CD4-positive, alpha-beta T cell treated with Interleukin-15 for 4 hours (primary cell): ENCODE measurements at places on chromosomes 6 and 20.

GRCh38 chr20:17530716-17531664 lies at the start of gene BFSP1:
TSS of gene BFSP1 (minus strand) at chr20:17531379. CDS start at chr20:17531329, 50 bp downstream.
- peak; percentile 34 for DNase-seq

DNA sequence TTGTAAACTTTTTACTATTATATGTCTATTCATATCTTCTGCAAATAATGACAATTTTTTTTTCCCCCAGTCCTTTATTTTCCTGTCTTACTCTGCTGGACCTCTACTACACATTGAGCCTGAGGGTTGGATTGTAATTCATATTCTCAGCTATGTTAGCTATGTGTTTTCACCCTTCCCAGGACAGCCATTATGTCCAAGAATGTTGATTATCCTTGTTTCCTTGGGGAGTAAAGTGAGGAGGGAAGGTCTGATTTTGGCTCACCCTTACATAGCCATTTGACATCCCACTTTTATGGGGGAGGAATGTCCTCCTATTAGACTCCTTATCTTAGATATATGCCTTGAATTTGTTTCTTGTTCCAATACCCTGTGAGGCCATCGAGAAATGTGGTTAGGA lies 17.6 kb upstream of the TBC1D32 start:
- DNase-seq = no peak

DNA sequence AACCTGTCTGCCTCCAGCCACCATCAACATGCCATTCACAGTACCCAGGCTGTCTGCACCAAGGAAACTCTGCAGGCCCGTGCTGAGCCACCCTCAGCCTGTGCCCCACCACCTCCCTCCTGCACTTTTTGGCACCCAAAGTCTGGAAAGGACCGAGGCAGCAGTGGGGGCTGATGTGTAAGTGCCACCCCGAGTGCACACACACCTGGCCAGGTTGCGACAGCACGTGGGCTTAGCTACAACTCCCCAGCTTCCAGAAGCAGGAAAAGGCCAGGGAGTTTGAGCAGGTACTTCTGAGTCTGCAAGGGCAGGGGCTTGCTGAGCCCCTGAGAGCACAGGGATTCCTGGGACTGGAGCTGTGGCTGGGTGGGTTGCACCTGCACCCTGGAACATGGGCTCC lies 303.3 kb upstream of the OPRM1 start:
- no peak for DNase-seq

DNA sequence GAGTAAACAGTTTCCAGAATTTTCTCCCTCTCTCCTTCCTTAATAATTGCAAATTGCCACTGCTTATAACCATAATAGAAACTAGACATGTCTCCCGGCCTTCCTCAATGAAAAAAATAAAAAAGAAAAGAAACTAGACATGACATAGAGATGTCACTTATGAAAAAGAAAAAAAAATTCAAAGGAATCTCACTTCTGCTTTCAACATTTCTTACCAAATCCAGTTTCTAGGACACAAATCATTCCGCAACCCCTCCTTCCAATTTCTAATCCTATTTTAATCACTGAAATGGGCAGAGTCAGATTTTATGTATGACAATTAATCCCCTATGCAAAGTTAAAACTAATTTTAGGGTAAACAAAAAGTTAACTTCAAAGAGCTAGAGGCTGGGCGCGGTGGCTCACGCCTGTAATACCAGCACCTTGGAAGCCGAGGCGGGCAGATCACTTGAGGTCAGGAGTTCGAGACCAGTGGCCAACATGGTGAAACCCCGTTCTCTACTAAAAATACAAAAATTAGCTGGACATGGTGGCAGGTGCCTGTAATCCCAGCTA lies 40.1 kb upstream of the EEF1A1 start:
- no peak for DNase-seq

GRCh38 chr6:24195836-24196597 lies 70.0 kb downstream of the NRSN1 start:
- DNase-seq = no peak

DNA sequence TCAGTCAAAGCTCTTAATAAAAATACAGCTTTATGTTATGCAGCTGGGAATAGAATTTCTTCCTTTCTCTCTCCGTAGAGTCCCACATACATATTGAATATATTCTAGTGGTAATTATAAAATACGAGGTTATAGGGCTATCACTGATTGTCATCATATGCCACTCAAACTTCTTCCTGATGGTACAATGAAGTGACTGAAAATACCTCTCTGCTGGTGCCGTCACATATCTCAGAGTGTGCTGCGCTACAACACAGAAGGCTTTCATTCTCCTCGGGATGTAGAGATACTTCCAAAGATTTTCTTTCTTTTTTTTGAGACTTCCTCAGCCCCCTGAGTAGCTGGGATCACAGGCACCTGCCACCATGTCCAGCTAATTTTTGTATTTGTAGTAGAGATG lies 249.9 kb downstream of the BTBD9 start:
- DNase-seq = no peak

GRCh38 chr6:63527658-63528514 lies 44.4 kb upstream of the LOC128125822 start:
- DNase-seq = no peak

DNA sequence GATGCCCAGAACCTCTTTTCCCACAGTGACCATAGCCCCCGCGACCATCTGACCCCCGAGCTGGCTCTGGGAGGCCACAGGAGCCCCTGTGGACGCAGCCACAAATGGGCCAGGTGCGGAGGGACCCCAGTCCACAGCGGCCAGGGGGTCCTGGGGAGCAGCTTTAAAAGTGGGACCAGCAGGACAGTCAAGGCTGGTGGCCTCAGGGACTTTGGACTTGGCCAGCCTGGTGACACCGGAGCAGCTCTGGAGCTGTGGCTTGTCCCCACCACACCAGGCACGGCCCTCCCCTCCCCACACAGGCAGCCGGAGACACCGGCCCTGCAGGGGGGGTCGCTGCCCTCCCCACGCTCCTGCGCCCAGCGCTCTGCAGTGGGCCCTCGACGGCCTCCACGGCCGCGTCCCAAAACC lies 3.5 kb downstream of the FNDC11 start:
- no peak for DNase-seq

DNA sequence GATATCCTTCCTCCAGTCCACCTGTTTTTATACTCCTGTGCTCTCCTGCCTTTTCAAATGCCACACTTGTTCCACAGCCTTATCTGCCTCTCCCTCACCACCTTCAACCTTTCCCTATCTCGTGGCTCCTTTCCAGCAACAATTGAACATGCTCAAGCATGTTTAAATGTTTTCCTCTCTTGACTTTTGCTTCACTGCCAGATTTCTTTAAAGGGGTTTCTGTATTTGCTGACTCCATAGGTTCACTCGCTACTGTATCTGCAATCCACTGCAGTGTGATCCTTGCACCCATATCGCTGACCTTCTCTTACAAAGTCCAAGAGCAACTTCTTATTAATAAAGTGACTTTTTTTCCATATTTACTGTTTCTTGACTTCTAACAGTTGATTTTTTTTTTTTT lies 11.2 kb upstream of the GMNN start:
- no peak for DNase-seq

GRCh38 chr20:54456423-54456822 lies 19.0 kb upstream of the DOK5 start:
- no peak for DNase-seq
